Dermis blood vessel endothelial cell (primary cell): ENCODE measurements at places on chromosomes 5 and 9. TPM values are rescaled to one million over a fixed set of nuclear protein-coding genes. Genes with fewer than 3 reads are reported as not detected.

GRCh38 chr9:28207657-28208056, 634.4 kb upstream of the C9orf72 start:
- no peak for DNase-seq

GRCh38 chr5:170269579-170269978, 28.0 kb downstream of the LCP2 start:
- DNase-seq = peak; percentile 71

DNA sequence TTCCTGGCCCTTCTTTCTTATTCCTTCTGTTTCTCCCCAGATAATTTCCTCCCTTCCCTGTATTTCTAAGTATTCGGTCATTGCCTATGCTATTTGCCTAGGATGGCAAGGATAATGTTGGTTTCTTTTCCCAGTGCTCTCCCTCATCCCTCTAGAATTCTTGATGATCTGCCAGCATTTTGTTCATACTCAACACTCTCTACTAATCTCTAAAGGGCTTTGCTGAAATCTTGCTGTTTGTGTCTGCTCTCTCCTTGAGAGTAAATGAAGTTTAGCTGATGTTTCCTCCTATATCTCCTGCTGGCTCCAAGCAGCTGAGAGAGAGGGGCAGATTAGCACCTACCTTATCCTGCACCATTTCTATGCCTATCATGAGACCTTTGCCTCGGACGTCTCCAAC, 38.1 kb downstream of the AGXT2 start:
- DNase-seq = no peak

GRCh38 chr5:41748631-41749030, 121.6 kb downstream of the OXCT1 start:
- no peak for DNase-seq

Gene ANKRD31
- total RNA-seq = 0.05 TPM in 1 of 2 replicates, not detected in the other

Gene SLCO6A1
- total RNA-seq = not detected in 2 replicates

Gene NIM1K
- under 0.01 and 0.05 TPM in 2 replicates for total RNA-seq
